ENCODE measurements at places on chromosomes 3 and 15. TPM values are rescaled to one million over a fixed set of nuclear protein-coding genes. Genes with fewer than 3 reads are reported as not detected.

Gene CACNA1D
- total RNA-seq = 0.57 TPM

Gene CDC25A
- total RNA-seq = 9.2 TPM

Gene MAGI1
- 3.5 TPM for total RNA-seq

Gene C3orf52
- 11.1 TPM for total RNA-seq

Gene TMCO5A
- not detected for total RNA-seq

Gene SAMD7
- total RNA-seq = not detected

Gene SLCO3A1
- 23.5 TPM for total RNA-seq

Gene GOLGA6L10
- total RNA-seq = 0.78 TPM

Gene RYR3
- total RNA-seq = not detected

Gene UBR1
- 3.0 TPM for total RNA-seq

Gene CADPS
- not detected for total RNA-seq

Gene CNTN6
- total RNA-seq = not detected

Gene RPSA
- 2,644 TPM for total RNA-seq

Gene GREM1
- total RNA-seq = 5.8 TPM

Gene CFAP91
- 0.31 TPM for total RNA-seq

Gene KNG1
- total RNA-seq = not detected

Gene CCR9
- not detected for total RNA-seq

Gene ZNF620
- total RNA-seq = 1.6 TPM

Gene KCNMB3
- 2.0 TPM for total RNA-seq

Gene IQCF5
- not detected for total RNA-seq

Gene COLQ
- total RNA-seq = 0.23 TPM

Gene C3orf49
- not detected for total RNA-seq

Measured in A549 treated with Mapracorat at 1 μM for 4 hours (cell line).